ENCODE measurements at places on chromosomes 7 and 10. TPM values are rescaled to one million over a fixed set of nuclear protein-coding genes. Genes with fewer than 3 reads are reported as not detected.

DNA sequence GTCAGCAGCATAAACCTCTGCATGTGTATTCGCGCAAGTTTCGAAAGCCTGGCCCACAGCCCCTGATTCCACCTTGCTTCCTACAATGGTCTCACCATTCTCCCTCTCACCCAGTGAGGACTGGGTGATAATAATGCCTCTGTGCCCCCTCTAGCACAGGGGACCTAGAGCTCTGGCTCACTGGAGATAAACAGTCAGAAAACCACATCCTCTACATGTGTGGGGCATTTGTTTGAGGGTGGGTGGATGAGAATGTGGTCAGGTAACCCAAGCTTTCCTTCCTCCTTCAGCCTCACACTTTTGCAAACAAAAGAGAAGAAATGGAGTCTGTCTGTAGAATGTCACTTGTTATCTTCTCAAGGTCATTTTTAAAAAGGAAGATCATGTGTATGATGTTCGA lies 373.5 kb downstream of the KCNMA1 start:
- peak; percentile 68 for DNase-seq

- no peak for DNase-seq
Observed at GRCh38 chr7:11313801-11314200, 340.1 kb downstream of the PHF14 start.

- no peak for DNase-seq
Observed at GRCh38 chr10:14707481-14707880, 67.2 kb downstream of the FAM107B start.

DNA sequence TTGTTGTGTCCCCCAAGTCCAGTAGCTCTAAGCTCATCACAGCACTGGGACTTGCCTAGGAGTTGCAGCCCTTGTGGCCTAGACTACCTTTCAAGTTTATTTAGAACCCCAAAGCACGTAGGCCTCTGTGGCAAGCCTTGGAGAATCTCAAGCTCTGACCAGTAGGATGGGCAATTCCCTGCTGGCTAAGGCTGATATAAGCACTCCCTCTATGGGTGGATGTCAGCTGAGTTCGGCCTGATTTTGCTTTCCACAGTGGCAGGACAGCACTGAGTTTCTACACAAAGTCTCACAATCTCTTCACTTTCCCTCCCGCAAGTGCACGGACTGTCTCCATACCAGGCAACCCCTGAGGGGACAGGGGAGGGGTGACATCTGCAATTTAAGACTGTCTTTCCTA lies 886.4 kb upstream of the LRRN3 start:
- no peak for DNase-seq

The LDB3 gene
- total RNA-seq: 0.05 TPM

The OPALIN gene
- total RNA-seq: not detected

- DNase-seq: no peak
Observed at GRCh38 chr7:134289423-134289822, 27.3 kb downstream of the SLC35B4 start.

DNA sequence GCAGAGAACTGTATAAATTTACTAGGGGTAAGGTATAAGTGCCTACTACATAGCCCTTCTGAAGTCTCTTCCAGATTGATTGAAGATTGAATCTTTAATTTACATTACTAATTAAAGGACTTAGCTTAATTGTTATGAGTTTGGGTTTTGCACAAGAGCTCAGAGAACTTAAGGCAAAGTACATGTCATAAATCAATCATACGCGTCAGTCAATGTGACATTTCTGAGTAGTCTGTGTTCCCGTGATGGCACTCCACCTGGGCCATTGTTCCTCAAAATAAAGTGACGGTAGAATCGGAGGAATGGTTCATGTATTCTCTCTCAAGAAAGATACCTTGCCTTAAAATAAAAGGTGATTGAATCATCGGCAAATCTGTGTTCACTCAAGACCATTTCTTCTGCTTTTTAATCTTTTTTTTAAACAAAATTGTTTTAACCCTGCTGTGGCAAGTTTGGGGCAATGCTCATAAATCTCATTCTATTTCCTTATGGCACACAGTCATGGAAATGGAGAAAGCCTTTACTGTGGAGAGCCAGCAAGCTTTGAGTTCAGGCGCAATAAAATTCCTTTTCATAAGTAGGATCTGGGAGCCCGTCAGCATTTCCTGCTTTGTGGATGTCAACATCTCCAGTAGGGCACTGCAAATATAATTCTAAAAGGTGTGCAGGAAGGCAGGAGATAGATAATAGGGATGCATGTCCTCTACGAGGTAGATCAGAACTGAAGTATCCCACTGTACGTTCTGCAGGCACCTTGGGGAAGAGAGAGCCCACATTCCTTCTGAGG lies 427.4 kb downstream of the GATA3 start:
- DNase-seq: no peak

The SHTN1 gene
- not detected for total RNA-seq

DNA sequence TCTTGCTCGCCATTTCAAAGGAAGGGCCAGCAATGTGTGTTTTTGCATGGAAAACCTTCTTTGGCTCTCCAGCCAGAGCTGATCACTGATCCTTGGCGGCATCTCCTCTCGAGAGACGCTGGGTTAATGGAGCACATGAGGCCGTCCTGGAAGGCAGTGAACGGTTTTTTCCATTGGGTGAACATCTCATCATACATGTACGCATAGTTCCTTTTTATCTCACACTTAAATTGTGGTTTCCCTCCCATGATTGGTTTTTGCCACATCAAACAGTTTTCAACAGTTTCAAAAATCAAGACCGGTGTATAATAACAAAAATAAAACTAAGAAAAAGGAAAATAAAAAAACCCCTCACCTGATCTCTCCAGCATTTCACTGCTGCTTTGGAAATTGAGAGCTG lies 276.4 kb downstream of the TCF7L2 start:
- no peak for DNase-seq
